ENCODE measurements at places on chromosomes 11 and 22. TPM values are rescaled to one million over a fixed set of nuclear protein-coding genes. Genes with fewer than 3 reads are reported as not detected.

- no peak overlapping the region for H3K27ac ChIP-seq
- peaks cover 44% of the 10 kb centered on the region for H3K4me1 ChIP-seq
- DNase-seq: no peak
- H3K4me3 ChIP-seq: peak overlapping the region; percentile 68
- no peaks in the 10 kb centered on the region for H3K36me3 ChIP-seq
Observed at GRCh38 chr11:18320617-18321016, 1.3 kb downstream of the HPS5 start.

DNA sequence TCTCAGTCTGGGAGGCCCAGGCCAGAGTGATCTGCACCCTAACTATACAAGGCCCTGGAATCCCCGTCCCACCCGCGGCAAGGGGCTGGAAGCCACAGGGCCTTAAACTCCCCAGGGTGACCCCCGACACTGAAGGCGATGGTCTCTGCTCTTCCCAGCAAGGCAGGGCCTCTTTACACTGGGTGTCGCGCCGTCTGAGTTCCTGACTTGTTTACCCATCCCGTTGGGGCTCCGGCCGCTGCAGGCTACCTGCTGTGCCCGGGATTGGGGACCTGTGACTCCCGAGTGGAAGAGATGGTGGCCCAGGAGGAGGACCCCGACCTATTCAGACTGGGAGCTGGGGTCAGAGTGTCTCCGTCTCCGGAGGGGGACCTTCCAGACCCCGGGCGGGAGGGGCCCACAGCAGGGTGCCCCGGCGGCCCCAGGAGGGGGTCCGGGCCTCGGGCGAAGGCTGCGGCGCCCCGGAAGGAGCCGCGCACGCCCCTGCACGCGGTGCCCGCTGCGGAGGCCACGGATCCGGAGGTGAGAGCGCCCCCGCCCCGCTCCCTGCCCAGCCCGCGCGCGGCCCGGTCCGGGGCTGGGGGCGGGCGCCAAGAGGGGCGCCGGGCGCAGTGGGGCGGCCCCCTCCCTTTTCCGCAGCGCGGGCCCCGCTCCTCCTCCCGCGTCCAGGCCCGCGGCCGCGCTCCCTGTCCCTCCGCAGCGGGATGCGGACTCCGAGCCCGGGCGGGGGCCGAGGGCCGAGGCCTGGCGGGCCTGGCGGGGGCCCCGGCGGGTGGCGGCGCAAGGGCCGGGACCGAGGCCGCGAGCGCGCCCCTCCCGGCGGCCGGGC is 560 bp upstream of the MPPED1 start:
- H3K36me3 ChIP-seq: no peaks in the 10 kb centered on the region
- no peak for DNase-seq
- H3K27ac ChIP-seq: no peak overlapping the region
- H3K27me3 ChIP-seq: no peaks in the 10 kb centered on the region
- no peak overlapping the region for H3K4me3 ChIP-seq
- no peaks in the 10 kb centered on the region for H3K4me1 ChIP-seq

DNA sequence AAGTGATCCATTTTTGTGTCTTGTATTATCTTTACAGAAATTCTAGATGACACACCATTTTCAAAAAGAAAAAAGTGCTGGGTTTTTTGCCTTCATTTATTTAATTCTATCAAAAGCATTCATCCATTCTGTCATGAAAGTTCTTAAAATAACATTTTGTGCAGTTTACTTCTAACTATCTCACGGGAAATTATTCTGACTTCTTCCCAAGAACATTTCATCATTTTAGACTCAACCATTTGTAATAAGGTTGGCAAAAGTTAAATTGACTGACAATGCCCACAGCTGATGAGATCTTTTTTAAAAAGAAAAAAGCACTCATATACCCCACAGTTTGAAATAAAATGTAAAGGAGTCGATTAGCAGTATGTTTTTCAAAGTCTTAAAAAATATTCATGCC is 68.5 kb downstream of the SBF2 start:
- no peak overlapping the region for H3K4me3 ChIP-seq
- no peak for DNase-seq
- H3K4me1 ChIP-seq: no peaks in the 10 kb centered on the region
- H3K36me3 ChIP-seq: no peaks in the 10 kb centered on the region

GRCh38 chr11:95910638-95911368 is 13.1 kb downstream of the MTMR2 start:
- DNase-seq: no peak
- no peak overlapping the region for H3K27ac ChIP-seq
- H3K4me1 ChIP-seq: no peaks in the 10 kb centered on the region
- H3K36me3 ChIP-seq: no peaks in the 10 kb centered on the region
- no peaks in the 10 kb centered on the region for H3K27me3 ChIP-seq

GRCh38 chr11:32386770-32387377 is 48.5 kb downstream of the WT1 start:
- H3K4me3 ChIP-seq: no peak overlapping the region
- no peaks in the 10 kb centered on the region for H3K4me1 ChIP-seq
- no peaks in the 10 kb centered on the region for H3K27me3 ChIP-seq
- DNase-seq: no peak
- no peak overlapping the region for H3K27ac ChIP-seq

DNA sequence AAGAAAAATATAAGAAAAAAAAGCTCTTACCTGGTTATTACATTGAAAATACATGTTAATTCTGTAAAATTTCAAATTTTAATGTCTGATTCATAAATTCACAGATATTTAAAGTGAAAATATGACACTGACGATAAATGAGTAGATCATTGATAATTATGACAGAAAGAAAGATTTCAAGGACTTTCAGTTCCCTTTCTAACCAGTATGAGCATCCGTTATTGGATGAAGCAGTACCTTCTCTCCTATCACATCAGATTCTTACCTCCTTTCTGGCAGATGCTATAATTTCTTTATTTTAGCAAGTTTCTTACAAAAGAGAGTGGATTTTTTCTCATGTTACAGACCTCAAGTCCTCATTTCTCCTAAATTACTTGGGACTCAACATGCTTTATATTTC is 847.3 kb downstream of the JRKL start:
- no peaks in the 10 kb centered on the region for H3K27me3 ChIP-seq
- H3K4me1 ChIP-seq: no peaks in the 10 kb centered on the region
- DNase-seq: no peak

- H3K4me1 ChIP-seq: no peaks in the 10 kb centered on the region
- no peaks in the 10 kb centered on the region for H3K36me3 ChIP-seq
- no peak overlapping the region for H3K27ac ChIP-seq
- no peak overlapping the region for H3K4me3 ChIP-seq
- no peak for DNase-seq
- no peaks in the 10 kb centered on the region for H3K27me3 ChIP-seq
Observed at GRCh38 chr22:23053051-23053707, 17.1 kb upstream of the GNAZ start.

DNA sequence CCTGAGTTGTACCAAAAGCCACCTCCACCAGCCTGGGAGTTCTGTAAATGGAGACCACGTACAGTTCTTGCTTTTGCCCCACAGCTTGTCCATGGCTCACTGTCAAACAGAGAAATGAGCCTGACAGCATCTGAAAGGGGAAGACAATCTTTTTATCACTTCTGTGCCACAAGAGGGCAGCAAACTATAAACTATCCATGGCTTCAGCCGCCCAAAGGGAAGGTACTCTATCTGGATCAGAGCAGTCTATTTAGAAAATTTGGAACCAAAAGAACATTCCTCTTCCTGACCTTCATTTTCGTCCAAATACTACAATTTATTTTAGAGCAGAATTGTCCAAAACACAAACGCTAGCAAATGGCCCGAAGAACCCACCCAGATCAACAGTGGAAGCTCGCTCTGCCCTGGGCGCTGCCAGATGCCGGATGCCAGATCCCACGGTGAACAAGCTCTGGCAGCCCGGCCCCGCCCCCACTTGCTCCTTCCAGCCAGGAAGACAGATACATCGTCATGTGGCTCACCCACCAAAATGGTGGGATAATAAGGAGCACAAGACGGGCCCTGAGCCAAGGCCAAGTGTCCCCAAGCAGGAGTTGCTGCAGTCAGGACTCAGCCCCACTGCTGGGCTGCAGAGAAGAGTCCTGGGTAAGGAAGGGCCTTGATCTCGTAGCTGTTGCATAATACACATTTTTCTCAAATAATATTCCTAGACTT is 23.9 kb upstream of the SCGB1A1 start:
- H3K4me3 ChIP-seq: peak overlapping the region; percentile 37
- peak overlapping the region; percentile 41 for H3K27ac ChIP-seq
- peaks cover 7% of the 10 kb centered on the region for H3K36me3 ChIP-seq
- H3K27me3 ChIP-seq: no peaks in the 10 kb centered on the region

- H3K4me3 ChIP-seq: no peak overlapping the region
- H3K36me3 ChIP-seq: no peaks in the 10 kb centered on the region
- no peak overlapping the region for H3K27ac ChIP-seq
- no peaks in the 10 kb centered on the region for H3K4me1 ChIP-seq
- H3K27me3 ChIP-seq: no peaks in the 10 kb centered on the region
Observed at GRCh38 chr11:82270870-82271269, 462.8 kb downstream of the FAM181B start.

- no peak overlapping the region for H3K27ac ChIP-seq
- H3K4me1 ChIP-seq: no peaks in the 10 kb centered on the region
- no peak for DNase-seq
- H3K4me3 ChIP-seq: no peak overlapping the region
- no peaks in the 10 kb centered on the region for H3K36me3 ChIP-seq
Observed at GRCh38 chr22:36586271-36586670, 57.3 kb upstream of the EIF3D start.

DNA sequence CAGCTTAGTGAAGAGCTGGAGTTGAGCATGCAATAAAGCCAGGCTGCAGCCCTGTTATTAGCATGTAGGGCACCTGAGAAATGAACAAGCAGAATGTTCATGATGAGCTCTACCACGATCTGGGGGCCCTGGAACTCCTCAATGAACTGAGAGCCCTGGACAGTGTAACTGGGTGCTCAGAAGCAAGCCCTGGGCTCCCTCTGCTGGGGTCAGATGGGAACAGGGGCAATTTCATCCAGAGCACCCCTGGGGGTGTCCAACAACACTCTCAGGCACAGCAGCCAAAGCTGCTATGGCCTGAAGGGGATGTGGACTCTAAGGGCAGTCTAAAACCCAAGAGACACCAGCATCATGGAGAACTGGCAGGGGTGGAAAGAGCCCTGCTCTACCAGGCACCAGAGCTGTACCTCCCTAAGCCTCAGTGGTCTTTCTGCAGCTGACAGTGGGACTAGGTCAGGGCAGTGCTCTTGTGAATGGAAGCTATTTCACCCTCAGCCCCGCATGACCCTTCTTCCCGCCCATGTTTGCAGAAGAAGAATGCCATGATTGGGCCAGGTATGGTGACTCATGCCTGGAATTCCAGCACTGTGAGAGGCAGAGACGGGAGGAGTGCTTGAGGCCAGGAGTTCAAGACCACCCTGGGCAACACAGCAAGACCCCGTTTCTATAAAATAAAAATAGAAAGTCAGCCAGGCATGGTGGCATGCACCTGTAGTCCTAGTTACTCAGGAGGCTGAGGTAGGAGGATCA is 28.9 kb downstream of the THOC5 start:
- peaks cover 96% of the 10 kb centered on the region for H3K36me3 ChIP-seq
- no peak overlapping the region for H3K4me3 ChIP-seq
- H3K27me3 ChIP-seq: no peaks in the 10 kb centered on the region

DNA sequence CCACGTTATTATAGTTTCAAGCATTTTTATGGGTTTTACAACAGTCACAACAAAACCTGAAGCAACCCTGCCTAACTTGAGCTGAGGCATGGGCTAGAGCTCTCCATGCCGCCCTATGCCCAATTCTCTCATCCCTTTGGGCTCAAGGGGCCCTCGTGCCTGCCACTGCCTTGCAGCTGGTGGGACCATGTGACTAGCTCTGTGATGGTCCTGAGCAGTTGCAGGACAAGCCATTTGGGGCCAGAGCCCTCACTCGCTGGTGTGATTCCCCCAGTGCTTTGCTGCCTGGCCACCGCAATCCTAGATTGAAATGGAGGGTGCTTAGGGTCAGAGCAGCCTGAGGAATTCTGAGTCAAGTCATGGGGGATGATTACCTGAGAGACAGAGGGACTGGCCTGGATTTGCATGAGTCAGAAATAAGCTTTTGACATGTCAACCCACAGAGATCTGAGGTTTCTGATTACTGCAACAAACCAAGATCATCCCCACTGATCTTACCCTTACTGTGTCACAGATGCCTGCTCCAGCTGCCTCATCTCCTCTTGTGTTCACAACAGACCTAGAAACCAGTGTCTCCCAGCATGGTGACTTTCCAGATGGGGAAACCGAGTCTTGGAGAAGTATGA is 323.7 kb downstream of the BRD1 start:
- no peak overlapping the region for H3K4me3 ChIP-seq
- H3K36me3 ChIP-seq: no peaks in the 10 kb centered on the region
- DNase-seq: no peak
- no peak overlapping the region for H3K27ac ChIP-seq

DNA sequence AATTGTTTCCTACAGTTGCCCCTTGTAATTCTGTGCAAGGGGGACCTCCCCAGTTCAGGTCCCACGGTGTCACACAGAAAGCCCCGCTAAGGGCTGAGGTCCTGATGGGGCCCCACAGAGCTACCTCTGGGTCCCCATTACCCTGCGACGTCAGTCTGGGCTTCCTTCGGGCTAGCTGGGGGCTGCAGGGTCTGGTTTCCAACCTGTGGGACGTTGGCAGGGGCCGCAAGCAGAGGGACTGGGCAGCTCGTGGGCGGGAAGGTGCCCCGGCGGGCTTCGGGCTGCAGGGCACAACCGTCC is 698 bp downstream of the SLC37A4 start:
- DNase-seq: no peak
- H3K36me3 ChIP-seq: peaks cover 28% of the 10 kb centered on the region
- H3K4me3 ChIP-seq: peak overlapping the region; percentile 95
- peak overlapping the region; percentile 86 for H3K27ac ChIP-seq
- H3K4me1 ChIP-seq: peaks cover 35% of the 10 kb centered on the region

GRCh38 chr11:92681586-92681985 is 287.9 kb upstream of the MTNR1B start:
- H3K4me1 ChIP-seq: no peaks in the 10 kb centered on the region
- DNase-seq: no peak
- no peak overlapping the region for H3K4me3 ChIP-seq
- H3K27ac ChIP-seq: no peak overlapping the region
- no peaks in the 10 kb centered on the region for H3K27me3 ChIP-seq
- H3K36me3 ChIP-seq: no peaks in the 10 kb centered on the region

GRCh38 chr11:44445500-44446365 is 119.7 kb upstream of the CD82 start:
- H3K27me3 ChIP-seq: no peaks in the 10 kb centered on the region
- H3K4me1 ChIP-seq: peaks cover 3% of the 10 kb centered on the region
- peak; percentile 42 for DNase-seq
- no peak overlapping the region for H3K4me3 ChIP-seq
- H3K27ac ChIP-seq: no peak overlapping the region
- no peaks in the 10 kb centered on the region for H3K36me3 ChIP-seq

GRCh38 chr11:1073851-1074243 is 827 bp upstream of the MUC2 start:
- H3K4me1 ChIP-seq: peaks cover 9% of the 10 kb centered on the region
- no peaks in the 10 kb centered on the region for H3K36me3 ChIP-seq
- no peak overlapping the region for H3K4me3 ChIP-seq
- H3K27me3 ChIP-seq: no peaks in the 10 kb centered on the region

GRCh38 chr11:45212566-45213315 is 66.3 kb downstream of the PRDM11 start:
- H3K36me3 ChIP-seq: peaks cover 17% of the 10 kb centered on the region
- H3K4me3 ChIP-seq: no peak overlapping the region
- DNase-seq: peak; percentile 76
- H3K4me1 ChIP-seq: peaks cover 49% of the 10 kb centered on the region
- H3K27me3 ChIP-seq: no peaks in the 10 kb centered on the region
- H3K27ac ChIP-seq: peak overlapping the region; percentile 4

Gene HEPHL1
- total RNA-seq: not detected

Gene SLC22A8
- not detected for total RNA-seq

Gene PTGDR2
- total RNA-seq: 1.0 TPM

Gene TRIM49B
- total RNA-seq: not detected

Gene TMEM45B
- total RNA-seq: 14.9 TPM

Gene NCF4
- total RNA-seq: 43.3 TPM

Gene TBC1D10A
- 32.9 TPM for total RNA-seq

Gene SC5D
- 53.7 TPM for total RNA-seq
